ENCODE measurements at places on chromosomes 1 and 21. TPM values are rescaled to one million over a fixed set of nuclear protein-coding genes. Genes with fewer than 3 reads are reported as not detected.

DNA sequence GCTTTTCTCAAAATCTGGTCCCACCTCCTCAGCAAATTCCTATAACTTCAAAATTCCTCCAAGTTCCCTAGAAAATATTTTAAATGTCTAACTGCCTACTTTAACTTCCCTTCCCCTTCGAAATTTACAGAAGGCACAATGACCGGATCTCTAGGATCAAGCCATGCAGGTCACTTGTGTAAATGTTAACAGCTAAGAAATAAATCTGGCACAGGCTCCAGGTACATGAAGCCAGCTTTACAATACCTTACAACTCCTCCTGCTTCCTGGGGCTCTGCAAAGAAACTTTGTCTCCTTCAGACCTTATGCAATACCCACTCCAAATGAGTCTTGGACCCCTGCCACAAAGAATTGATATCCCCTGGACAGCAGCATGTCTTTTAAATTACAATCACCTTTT is 1164.2 kb downstream of the BRINP3 start:
- DNase-seq: no peak

DNA sequence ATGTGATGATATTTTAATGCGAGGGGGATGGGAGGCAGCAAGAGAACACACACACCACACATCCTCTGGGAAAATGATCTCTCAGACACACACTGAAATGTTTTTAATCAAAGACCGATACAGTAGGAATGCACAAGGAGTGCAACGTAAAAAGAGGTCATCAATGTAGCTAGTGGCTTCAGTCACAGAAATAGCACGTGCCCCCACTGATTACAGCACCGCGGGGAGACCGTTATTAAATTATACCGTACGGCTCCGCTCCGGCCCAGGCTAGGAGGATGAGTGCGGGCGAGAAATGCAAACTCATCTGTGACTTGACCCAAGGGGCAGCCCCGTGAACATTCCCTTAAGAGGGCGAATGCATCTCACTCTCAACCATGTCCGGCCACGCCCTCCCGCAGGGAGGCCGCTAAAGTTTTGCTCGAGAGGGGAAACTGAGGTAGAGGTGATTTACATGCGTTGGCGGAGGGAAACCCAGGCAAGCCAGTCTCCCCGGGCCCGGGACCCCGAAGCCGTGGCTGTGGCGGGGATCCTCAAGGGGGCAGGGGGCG is 552 bp downstream of the UBR4 start:
- DNase-seq: no peak

- DNase-seq: no peak
Measured at GRCh38 chr1:11610629-11611180, 43.5 kb downstream of the FBXO2 start.

DNA sequence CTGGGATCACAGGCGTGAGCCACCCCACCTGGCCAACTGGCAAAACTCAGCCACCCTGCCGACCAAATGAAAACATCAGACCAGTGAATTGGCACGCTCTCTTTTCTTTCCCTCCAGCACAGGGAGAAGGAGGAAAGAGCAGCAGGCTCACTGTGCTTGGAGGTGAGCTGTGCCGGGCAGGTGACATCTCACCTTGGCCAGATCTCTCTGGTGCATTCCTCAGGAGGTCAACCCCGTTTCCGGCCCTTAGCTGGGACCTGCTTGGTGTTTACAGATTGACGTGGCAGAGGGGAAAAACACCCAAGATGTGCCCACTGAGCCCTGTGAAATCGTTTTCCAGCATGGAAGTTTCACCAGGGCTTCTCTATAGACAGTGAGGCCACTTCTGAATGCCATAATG is 45.1 kb downstream of the TMEM51 start:
- DNase-seq: no peak

DNA sequence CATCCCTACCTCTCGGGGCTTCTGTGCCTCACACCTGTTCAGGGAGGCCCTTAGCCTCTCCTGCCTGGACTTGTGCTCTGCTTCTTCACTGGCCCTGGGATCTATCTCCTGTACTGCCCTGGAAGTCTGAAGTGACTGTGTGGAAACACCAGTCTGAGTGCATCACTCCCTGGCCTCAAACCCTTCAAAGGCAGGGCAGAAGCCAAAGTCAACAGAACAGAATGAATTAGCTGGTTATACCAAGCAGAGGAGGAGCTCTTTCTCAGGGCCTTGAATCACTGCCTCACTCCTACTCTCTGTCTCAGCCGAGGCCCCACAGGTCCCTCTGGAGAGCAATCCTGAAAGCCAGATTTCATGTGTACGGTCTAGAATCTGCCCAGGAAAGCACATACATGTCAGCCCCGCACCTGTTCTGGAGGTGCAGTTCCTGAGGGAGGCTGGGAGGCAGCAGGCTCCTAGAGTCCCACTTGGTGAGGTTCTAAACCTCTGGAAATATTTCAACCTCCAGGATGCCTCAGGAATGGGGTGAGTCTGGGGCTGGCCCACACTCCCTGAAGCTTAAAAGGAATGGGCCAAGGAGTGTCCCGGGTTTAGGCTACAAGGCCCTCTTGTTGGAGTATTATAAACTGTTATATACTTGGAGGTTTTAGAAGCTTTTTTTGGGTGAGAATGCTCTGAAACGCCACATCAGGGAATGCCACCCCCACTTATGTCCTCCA is 98.3 kb downstream of the ABCA4 start:
- DNase-seq: no peak

- DNase-seq: peak; percentile 74
Measured at GRCh38 chr1:220873868-220874655, 5.2 kb upstream of the HLX start.

DNA sequence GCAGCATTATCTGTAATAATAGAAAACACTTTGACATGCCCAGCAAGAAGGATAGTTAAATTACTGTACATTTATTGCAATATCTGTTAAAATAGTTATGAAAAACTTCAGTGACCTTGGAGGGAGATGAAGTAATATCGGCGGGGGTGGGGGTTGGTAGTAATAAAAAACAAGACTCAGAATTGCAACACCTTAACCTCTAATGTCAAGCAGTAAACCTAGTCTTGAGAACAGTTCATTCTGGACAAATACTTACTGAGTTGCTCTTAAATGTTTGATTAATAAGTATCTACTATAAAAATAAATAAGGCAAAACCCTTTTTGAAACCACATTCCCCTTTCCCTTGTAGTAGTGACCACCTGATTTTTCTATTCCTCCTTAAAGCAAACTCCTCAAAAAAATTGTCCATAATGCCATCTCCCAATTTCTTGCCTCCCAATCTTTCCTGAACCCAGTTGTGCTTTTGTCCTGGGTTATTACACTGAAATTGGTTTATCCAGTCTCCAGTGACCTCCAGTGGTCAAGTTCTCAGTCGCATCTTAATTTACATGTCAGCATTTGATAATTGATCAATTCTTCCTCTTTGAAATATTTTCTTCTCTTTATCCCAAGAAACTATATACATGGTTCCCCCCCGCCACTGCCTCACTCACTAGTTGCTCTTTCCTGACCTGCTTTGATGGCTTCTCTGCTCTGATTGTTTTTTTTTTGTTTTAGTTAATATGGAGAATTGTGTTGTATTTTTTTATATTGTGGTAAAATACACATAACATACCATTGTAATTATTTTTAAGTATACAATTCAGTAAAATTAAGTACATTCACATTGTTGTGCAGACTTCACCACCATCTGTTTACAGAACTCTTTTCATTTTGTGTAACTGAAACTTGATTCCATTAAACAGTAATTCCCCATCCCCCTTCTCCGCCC is 36.8 kb downstream of the RAP1A start:
- DNase-seq: peak; percentile 66

- DNase-seq: no peak
Measured at GRCh38 chr1:163406772-163407171, 85.0 kb downstream of the NUF2 start.

- DNase-seq: no peak
Measured at GRCh38 chr1:182791281-182792179, 2.0 kb downstream of the NPL start.

DNA sequence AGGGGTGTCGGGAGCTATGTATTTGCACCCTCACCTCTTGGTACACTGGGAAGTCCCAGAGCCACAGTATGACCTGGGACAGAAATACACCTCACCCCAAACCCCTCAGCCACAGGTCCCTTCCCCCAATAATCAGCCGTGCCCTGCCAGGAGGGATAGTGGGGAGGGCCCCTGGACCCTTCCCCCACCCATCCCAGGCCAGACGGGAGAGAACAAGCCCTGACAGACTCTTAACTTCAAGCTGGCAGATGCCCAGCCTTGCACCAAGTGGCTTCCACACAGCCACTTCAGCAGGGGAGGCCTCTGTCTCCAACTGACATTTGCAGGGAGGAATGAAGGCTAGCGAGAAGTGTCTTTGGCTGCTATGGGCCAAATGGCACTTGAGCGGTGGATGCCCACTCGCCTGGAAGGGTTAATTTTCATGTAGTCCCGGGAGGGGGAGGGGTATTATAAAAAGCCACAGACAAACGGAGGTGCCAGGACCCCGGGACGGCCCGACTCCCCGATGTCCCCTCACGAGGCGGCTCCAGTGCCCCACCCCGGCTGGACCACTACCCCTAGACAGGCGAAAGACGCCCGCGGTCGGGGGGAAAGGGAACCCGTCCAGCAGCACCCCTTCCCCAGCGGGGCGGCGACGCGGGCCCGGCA is 495 bp downstream of the SYNC start:
- no peak for DNase-seq

DNA sequence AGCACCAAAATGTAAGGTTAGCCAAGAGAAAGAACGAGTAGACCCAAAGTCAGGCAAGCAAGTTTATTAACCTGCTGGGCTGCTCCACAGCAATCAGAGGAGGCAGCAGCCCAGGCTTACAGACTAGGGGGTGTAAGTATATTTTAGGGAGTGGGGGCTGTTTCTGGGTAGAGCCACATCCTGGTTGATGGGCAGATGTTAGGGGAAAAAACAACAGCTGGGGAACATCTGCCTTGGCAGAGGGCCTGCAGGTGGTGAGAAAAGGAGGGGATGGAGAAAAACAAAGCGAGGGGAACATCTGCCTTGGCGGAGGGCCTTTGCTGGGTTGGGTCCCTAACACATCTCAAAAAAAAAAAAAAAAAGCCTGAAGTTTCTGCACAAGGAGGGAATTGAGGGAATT is 9.7 kb upstream of the ZBTB48 start:
- no peak for DNase-seq

- DNase-seq: no peak
Measured at GRCh38 chr21:44507673-44508425, 32.1 kb downstream of the KRTAP10-1 start.

Gene C1orf87
- total RNA-seq: not detected

Gene MYOG
- total RNA-seq: not detected

Gene WNT9A
- not detected for total RNA-seq
